ENCODE measurements at places on chromosomes 7 and 10. TPM values are rescaled to one million over a fixed set of nuclear protein-coding genes. Genes with fewer than 3 reads are reported as not detected.

The LIPA gene
- total RNA-seq: 50.1 TPM

The ENTPD1 gene
- total RNA-seq: 8.9 TPM

The PRPS1L1 gene
- total RNA-seq: not detected

The KCNMA1 gene
- 18.8 TPM for total RNA-seq

The LIPJ gene
- total RNA-seq: 0.52 TPM

The HNRNPH3 gene
- total RNA-seq: 29.7 TPM

The RAMP3 gene
- total RNA-seq: 5.7 TPM

The TFPI2 gene
- total RNA-seq: 1.0 TPM

The AHCYL2 gene
- 12.0 TPM for total RNA-seq

The TACC2 gene
- 37.6 TPM for total RNA-seq

The NPFFR1 gene
- under 0.01 TPM for total RNA-seq

The ANKRD30A gene
- total RNA-seq: not detected

The TSPAN13 gene
- total RNA-seq: 39.1 TPM

The NKX2-3 gene
- 1.0 TPM for total RNA-seq

The CALML5 gene
- total RNA-seq: not detected

The ZPBP gene
- not detected for total RNA-seq
